ENCODE measurements at places on chromosomes 2 and 18.

- DNase-seq, result no peak
Observed at GRCh38 chr2:222572751-222573174, 83.1 kb downstream of the FARSB start.

- DNase-seq, result no peak
Observed at GRCh38 chr2:230346921-230347533, 20.0 kb downstream of the SP140L start.

GRCh38 chr2:236547725-236548124 lies 21.9 kb upstream of the ACKR3 start:
- DNase-seq, result no peak

DNA sequence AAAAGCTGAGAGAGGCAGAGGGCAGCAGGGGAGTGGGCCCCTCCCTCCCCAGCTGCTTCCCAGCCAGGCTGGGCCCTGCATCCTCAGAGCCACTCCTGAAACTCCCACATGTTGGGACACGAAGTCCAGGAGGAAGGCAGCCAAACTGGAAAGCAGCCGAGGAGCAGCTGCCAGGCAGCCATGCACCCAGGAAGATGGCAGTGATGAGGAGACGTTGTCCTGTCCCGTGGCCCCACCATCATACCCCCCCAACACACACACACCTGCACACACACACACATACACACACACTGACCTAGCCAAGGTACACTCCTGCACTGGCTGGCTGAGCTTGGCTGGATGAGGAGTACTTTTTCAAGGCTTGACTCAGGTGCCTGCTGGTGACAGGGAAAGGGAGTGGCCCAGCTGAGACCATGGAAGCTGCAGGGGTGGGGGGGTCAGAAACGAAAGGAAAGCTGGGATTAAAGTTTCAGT lies 106.0 kb downstream of the CYP26B1 start:
- no peak for DNase-seq

GRCh38 chr2:2567776-2568175 lies 236.7 kb upstream of the MYT1L start:
- no peak for DNase-seq

DNA sequence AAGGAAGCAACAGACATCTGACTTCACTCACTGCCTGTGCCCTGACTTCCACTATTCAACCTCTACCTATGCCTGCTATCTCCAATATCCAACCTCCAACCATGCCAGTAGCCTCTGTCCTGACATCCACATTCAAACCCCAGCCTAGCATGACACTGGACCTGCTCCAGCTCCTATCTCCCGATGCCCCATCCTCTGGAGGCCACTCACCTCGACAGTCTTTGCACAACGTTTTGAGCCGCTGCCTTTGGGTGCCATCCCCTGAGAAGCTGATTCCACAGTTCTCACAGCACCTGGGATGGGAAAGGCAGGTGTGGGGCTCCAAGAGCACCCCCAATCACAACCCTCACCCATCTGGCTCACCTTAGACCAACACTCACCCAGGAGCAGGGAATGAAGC lies 4.9 kb downstream of the MBD1 start:
- no peak for DNase-seq

DNA sequence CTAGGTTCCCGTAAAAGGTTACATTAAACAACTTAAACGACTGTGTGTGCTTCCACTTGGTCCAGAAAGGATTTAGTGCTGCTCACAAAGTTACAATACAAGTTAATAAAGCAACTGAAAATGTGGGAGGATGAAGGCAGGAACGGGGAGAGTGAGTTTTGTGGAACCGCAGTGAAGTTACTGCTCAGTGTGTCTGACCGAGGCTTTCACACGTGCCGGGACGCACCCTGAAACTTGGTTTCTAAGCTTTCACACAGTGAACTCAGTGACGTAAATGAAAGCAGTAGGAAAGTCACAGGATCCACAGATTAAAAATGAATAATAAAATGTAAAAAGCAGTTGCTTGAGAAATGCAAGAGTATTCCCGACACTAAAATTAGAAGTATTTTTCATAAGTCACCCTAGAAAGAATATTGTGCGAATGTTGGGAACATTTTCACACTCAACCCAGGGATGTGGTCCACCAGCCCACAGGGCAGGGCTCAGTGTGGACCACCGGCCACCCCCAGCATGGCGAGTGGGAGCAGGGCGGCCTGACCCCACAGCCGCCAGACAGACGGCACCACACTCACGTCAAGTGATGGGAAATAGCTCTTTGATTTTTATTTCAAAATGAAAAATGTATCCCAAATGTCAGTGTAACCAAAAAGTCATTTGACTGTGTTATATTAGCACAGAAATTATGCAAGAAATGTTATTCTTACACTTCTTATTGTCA lies 32.6 kb upstream of the CHMP1B start:
- DNase-seq, result no peak

GRCh38 chr2:3827673-3828575 lies 124.5 kb downstream of the DCDC2C start:
- DNase-seq, result no peak

DNA sequence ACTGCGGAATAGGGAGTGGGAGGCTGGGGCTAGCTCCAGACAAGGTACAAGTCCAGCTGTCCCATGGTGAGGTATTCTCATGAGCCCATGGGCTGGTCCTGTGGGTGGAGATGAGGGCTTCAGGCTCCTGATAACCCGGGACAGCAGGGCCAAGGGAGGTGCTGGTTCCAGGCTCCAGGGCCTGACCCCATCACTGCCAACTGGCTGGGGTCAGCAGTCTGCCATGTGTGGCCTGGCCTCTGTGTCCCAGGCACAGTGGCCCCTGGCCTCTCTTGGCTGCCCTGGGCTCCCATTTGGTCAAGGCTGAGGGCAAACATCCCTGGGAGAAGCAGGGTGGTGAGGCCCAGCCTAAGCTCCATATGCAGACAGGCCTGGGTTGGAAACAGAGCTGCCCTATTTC lies 966 bp upstream of the OXER1 start:
- no peak for DNase-seq

- DNase-seq, result no peak
Observed at GRCh38 chr2:219831957-219832356, 204.5 kb downstream of the SLC4A3 start.

- no peak for DNase-seq
Observed at GRCh38 chr2:156156580-156156979, 175.9 kb downstream of the NR4A2 start.
